Kidney glomerular epithelial cell (primary cell): ENCODE measurements at places on chromosomes 3 and 15.

- DNase-seq: no peak
These were observed 130.6 kb upstream of the MEF2A start for GRCh38 chr15:99435113-99435695.

GRCh38 chr3:184766555-184767261, 45.3 kb upstream of the VPS8 start:
- no peak for DNase-seq

DNA sequence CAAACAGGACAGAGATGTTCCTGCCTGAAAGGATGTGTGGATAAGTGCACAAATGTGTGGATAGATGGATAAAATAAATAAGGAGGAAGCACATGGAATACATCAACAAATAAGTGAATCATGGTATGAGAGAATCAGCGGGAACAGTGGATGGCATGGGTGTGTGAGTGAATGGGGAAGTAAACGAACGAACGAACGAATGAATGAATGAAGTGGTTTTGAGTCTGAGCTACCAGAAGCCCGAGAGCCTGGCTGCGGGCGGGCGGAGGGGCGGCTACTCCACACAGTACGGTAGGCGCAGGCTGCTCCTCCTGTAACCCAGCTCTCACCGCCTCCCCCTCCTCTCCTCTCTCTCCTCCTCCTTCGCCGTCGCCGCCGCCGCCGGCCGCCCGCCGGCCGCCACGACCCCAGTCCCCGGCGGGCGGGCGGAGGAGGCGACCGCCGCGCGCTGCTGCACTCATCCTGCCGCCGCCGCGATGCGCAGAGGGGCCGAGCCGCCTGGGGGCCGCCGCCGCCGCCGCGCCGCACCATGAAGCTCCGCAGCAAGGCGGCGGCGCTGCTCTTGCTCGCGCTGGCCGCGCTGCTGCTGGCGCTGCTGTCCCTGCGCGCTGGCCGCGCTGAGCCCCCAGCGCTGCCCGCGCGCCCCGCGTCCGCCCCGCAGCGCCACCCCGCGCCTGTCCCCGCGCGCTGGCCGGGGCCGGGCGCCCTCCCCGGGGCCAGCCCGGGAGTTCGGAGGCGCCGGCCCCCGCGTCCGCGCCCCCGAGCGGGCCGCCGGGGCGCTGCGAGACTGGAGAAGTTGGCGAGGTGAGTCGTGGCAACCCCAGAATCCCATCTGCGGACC, at the start of gene GXYLT2:
TSS of gene GXYLT2 (plus strand) at position 342 of the 841 bp plus-strand sequence. CDS start at position 530, 188 bp downstream.
- peak; percentile 52 for DNase-seq

DNA sequence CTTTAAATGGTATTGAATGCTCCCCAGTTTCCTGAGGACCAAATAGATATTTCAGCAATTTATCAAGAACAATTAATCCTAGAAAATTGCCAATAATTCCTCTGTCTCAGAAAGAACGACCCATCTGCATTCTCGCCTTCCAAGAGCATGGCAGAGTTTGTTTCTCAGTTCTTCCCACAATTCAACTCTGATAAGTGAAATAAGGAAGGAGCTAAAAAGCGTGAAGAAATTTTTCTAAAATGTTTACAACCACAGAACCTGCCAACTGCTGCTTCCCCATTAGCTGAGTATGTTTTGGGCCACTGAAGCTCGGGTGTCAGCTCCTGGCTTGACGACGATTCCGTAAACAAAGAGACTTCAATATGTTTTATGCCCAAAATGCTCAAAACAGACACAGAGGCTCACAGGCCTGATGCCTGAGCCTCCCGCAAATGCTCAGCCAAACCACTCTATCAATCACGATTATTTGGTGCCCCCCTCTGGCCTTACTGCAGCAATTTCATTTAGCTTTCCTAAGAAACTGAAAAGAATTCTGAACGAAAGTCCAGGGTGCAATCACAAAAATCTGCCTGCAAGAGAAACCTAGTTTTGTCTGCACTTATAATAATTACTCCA, 259.2 kb upstream of the CCDC54 start:
- peak; percentile 65 for DNase-seq

DNA sequence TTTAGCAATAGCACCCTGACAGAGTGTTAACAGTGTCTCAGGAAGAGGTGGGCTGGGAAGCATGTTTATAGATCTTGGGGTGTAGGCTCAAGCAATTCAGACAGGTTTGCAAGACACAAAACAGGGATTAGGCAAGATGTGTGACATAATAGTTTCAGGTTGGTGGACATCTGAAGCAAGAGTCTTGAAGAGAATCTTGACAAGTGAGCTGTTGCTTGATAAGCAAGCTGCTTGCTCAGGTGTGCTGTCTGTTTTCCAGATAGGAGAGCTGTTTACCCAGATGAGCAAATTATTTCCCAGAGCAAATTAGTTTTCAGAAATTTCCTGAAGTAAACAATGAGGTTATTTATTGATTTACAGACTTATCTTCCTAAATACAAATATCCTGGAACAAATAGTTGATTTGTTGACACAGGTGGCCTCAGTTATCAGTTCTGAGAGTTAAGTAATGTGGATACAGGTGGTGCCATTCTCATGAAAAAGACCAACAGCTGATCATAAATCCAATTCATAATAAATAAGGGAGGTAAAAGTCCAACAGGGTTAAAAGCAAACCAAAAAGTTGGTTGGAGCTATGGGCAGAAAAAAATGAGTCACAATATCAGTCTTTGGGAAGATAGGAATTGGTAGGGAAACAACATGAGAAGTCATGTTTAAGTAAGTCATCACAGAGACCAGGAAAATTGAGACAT, 437.3 kb downstream of the TBL1XR1 start:
- no peak for DNase-seq

DNA sequence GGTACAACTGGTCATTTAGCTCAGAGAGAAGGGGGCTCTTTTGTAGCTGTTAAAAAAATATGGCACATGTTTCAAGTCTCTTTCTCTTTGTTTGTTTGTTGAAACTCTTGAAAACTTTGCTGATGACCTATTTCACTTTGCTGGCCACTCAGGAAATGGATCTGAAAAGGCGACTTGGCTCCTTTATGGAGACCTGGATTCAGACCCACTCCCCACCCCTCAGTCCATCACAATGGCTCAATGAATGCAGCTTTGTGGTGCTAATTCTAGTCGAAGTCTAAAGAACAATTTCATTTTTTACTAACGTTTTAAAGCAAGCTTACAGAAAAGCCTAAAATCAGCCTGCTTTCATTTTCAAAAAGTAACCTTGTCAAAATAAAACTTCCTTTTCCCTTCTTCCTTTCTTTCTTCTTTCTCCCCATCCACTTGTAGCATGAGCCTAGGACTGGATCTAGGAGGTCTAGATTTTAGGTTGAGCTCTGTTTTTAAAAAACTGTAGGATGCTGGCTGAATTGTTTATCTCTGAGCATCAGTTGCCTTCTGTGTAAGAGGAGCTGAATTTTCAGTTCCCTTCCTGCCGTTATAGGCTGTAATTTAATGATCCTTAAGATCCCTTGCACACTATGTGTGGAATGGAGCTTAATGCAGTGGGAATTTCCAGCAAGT, 165.5 kb upstream of the FEZF2 start:
- no peak for DNase-seq

GRCh38 chr15:93144463-93145236, 55.6 kb upstream of the RGMA start:
- no peak for DNase-seq

DNA sequence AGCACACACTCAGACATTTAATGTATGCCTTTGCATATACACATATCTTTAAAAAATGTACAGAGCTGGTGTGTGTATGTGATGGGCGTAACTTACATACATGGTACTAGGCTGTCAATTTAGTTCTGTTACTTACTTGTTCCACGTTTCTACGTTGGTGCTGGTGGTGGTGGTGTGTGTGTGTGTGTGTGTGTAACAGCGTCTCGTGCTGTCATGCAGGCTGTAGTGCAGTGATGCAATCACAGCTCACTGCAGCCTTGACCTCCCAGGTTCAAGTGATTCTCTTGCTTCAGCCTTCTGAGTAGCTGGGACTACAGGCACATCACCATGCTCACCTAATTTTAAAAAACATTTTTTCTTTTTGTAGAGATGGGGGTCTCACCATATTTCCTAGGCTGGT, 64.2 kb downstream of the ISG20 start:
- no peak for DNase-seq

GRCh38 chr3:23889386-23889785, 27.4 kb downstream of the NKIRAS1 start:
- no peak for DNase-seq

GRCh38 chr15:96355568-96356187, 25.2 kb downstream of the NR2F2 start:
- no peak for DNase-seq

GRCh38 chr15:59862191-59863155, 141.6 kb upstream of the FOXB1 start:
- no peak for DNase-seq

GRCh38 chr3:194279101-194279500, 72.0 kb downstream of the CPN2 start:
- DNase-seq: no peak

DNA sequence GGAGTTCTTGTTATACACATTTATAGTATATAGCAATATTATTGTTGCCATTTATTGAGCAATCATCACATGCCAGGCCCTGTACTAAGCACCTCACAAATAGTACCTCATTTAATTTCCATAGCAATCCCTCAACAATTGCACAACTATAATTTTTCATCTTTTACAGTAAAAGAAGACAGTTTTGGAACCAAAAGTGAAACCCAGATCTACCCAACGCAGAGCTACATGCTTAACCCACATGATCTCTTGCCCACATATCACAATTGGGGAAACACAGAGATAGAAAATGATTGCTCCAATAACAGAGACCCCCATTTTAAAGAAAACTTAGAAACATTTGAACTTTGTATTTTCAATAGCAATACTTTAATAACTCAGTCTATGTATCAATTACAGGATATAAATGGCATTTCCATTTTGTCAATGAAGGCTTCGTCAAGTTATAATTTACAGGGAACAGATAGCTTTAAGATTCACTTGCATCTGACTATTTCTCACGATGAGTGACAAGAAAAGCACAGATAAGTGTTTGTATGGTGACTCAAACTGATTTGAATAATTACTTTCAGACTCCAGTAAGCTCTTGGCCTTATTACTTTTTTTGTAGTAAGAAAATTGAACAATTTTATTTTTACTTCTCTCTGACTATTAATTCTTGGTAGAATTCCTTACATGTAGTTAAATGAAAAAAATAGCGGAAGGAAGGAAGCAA, 38.7 kb upstream of the CCDC50 start:
- DNase-seq: no peak

DNA sequence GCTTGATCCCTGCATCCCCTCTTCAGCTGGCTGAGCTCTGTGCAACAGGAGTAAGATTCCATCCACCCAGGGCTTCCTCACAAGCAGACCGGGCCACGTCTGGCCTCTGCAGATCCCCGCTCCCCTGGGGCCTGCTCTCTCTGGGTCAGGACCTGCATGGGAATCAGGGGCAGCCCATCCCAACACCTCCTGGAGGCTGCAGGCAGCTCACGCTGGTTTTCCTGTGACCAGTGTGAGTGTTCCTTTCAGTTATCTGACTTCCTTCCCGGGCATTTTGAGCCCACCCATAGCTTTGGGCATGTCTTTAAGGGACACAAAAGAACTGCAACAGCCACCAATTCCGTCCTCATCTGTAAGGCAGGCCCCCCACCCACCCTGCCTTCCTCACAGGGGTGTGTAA, 16.3 kb downstream of the NUP210 start:
- DNase-seq: no peak

GRCh38 chr3:18634461-18634860, 209.3 kb upstream of the SATB1 start:
- DNase-seq: no peak

- DNase-seq: no peak
These were observed 92.1 kb downstream of the XRN1 start for GRCh38 chr3:142355692-142356091.

DNA sequence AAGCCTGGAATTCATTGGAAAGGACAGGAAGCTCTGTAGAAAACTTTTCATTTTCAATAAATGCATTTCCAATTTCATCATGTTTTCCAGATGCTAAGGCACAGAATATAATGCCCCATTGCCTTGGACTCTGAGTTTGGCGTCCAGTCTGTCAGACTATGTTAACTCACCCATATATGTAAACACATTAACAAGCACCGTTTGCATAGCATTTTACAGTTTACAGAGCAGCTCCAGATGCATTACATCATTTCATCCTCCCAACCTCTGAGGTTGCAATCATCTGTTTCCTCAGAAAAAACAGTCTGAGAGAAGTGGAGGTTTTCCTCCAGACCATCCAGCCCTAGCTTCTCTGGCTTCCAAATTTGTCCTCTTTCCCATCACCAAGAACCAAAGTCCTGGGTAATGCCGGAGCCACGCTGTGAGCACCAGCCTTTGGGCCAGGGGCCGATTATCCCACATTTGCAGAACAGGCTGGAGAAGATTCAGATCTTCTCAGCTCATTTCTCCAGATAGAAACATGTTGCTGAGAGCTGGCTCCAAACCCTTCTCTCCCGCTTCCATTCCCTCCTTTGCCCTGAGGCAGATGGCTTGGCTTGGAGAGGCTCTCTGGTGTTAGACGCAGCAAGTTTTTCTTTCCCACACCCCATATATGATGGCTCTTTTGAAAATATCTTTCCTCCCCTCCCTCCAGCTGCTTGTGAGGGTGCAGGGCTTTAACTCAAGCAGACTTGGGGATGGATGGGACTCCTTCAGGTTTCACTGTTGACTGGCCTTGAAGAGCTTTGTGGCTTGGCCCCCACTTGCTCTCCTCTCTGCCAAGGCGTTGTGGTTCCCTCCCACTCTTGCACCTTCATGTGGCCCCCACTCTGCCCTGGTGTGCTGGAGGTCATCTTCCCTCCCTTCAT, 26.0 kb downstream of the CYP19A1 start:
- DNase-seq: no peak
